ENCODE measurements at places on chromosomes 4 and X.

DNA sequence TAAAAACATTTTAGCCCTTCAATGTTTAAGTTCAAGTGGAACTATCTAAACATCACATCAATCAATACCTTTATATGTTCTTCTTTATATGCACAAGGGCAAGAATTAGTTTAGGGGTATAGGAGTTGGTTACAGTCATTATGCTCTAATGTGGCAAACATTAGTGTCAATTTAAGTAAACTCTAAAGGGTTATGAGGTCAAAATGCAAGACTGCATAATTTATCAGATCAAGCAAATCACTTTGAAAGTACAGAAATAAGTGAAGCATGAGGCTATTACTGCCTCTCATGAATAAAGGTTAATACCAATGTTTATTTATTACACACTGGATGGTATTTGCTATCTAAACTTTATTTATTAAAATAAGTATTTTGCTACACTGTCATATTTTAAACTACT lies 59.7 kb downstream of the MAB21L2 start:
- DNase-seq = no peak

DNA sequence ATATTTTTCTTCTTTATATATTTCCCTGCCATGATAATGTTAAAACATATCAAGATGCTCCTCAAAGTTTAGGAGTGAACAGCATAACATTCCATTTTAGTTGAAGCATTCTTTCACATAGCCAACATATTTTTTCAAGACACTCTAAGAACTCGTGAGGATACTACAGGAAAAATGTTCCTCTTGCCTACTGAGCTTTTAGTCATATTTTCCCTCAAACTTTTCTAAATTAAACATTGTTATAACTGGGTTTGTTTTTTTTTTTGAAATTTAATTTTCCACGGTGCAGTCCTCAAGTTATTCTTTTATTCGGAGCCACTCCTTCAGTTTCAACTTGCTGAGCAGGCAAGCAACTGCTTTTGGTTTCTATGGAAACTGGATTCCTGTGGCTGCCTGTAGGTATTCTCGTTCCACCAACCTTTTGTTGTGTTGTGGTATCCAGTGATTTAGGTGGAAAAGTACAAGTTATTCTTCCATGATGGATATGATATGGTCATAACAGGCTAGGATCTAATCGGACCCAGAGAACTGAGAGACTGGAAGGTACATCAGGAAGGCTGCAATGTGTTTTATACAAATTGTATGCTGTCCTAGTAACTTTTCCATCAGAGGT lies 248.0 kb downstream of the TRIML1 start:
- DNase-seq = no peak

DNA sequence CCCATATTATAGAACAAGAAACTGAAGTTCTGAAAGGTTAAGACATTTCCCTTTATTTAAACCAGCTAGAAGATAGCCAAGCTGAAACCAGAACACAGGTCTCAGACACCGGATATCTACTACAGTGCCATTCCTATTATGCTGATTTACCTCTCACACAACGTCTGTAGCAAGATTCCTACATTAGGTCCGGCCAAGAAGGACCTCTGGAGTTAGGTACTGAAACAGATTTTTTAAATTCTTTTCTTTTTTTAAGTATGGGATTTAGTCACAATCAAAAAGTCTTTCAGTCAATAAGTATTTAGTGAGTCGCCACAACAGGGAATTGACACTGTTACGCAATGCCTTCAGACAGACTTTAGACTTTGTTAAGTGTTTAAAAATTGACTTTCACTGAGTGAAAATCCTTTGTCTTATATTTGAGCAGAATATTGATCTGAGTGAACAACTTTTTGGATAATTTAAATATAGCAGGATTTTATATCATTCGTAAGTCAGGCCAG lies 26.5 kb upstream of the SPANXN4 start:
- DNase-seq = no peak

DNA sequence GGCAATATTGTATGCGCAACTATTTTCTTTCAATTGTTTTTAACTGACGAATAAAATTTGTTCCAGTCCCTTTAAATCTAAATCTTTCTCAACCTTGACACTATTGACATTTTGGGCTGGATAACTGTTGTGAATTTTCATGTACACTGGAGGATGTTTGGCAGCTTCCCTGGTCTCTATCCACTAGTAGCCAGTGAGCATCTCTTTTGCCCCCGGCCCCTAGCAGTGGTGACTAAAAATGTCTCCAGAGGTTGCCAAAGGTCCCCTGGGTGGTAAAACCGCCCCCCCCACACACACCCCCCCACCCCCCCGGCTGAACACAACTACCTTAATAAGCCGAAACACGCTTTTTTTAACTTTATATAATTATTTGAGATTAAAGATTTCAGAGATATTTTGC lies 514 bp downstream of the FANCB start:
- no peak for DNase-seq

DNA sequence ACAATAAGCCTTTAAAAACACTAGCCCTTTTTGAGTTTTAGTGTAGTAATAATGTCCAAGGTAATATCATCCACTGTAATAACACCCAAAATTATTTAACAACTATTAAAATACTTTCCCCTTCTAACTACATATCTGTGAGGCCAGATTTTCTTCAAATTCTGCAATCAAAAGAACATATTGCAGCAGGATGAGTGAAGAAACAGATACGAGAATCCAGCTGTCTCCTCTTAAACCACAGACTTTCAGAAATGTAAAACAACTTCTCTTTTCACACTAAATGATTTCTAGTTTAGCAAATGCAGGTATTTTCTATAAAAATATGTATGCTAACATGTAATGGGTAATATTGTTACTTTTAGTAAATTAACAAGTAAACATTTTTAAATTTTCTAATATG lies 148.9 kb downstream of the PRDM5 start:
- no peak for DNase-seq

DNA sequence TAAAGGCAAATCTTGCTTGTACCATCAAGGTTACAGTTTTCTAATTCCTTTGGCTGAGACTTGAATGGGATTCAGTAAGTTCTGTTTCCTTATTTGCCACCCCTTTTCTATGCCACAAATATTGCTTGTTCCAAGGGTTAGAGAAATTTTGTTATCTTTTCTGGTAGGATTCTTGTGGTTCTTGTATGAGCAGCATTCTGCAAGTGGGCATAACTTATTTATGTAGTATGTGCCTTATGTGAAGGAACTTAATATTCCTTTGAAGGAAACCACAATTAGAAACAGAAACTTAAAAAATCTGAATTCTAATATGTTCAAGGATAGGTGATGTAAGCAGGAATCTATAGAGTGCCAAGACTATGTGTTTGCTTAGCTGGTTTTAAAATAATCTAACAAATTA lies 53.1 kb upstream of the TSPAN5 start:
- no peak for DNase-seq

- DNase-seq = no peak
Observed at GRCh38 chr4:147836807-147837206, 104.9 kb downstream of the ARHGAP10 start.

DNA sequence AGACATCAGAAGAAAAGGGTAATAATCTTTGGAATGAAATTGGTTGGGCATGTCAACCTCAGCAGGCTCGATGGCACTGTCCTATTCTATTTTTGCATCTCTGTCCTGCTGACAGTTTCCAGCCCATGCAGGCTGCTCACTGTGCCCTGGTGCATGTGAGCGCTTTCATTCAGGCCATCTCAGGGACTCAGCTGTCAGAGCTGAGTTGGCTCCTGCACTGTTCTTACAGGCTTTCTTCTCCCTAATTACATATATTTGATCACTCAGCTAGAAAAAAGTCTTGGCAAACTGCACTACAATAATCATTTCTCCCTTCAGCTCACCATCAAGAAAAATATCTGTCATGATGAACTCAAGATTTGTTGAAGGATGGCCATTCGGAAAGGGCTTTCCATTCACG lies 84.7 kb downstream of the RASL11B start:
- DNase-seq = peak; percentile 69

- DNase-seq = no peak
Observed at GRCh38 chrX:40733706-40734105, 1.6 kb downstream of the MED14 start.

- DNase-seq = no peak
Observed at GRCh38 chrX:110944751-110945675, 149.4 kb upstream of the CHRDL1 start.

GRCh38 chrX:154436374-154436982 lies 476 bp upstream of the GDI1 start:
- DNase-seq = no peak

DNA sequence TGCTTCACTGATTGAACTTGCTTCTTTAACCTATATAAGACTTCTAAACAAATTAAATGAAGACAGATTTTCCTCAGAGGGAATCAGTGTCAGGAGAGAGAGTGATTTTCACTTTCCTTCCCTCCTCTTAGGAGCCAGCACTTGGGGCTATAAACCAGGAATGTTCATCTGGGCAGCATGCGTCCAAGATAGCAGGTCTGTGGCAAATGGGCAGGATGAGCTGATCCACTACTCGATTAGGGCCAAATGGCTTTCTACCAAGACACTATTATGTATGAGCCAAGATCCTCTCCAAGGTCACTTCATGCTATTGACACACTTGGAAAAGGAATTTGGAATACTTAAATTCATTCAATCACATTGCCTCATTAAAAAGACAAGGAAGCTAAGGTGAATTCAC lies 203.9 kb upstream of the GRID2 start:
- no peak for DNase-seq

DNA sequence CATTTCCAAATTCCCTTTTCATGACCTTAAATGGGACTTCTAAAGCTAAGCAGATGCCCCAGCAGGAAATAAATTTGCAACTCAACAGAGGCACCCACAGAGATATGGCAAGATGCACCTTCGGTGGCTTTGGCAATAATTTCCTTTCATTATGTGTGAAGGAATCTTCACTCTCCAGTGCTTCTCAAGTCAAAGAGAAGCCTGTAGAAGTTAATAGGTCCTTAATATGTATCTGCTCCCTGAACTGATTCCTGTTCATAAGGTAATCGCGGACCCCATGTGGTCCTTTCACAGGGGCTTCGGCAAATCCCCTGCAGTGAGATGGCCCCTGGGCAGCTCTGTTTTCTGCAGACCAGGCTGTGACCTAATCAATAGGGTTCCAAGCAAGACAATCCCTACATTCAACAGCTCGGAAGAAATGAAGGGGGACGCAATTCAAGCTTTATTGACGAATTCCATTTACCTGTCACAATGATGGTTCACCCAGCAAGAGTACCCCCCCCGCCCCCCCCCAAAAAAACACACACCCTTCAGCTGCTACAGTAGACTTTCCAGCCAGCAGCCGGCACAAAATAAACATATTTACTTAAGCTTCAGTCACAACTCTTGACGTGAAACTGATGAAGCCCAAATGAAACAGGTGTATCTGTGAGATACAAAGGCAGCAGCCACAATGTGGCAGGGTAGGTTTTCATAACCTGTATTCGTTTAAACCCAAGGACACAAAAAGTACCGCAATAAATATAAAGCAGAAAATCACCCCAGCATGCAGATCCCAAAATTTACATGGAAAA lies 35.3 kb downstream of the FAT1 start:
- DNase-seq = no peak

DNA sequence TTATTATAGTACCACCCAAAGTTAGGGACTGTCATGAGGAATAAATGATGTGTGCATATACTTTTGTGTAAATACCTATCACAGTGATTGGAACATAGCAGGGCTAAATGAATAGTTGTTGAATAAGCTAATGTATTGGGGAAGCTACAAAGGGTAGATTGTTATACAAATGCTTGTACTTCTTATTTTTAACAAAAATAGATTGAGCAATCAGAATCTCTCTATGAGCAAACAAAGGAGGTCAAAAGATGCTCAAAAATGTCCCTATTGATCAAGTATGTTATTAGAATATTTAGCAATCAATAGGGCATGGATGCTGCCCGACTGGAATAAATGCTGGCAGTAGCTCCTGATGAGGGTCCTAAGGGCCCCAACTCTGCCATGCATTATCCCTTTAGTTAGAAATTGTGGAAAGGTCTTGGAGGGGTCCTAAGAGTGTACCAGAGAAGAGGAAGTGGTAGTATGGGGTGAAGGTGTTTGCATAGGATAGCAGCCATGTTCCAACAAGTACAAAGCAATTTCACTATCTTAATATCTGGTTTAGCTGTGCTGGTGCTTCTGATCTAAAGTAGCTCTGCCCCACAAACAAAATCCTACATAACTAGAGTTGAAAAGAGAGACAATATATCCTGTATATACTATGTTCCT lies 33.1 kb upstream of the TAPT1 start:
- DNase-seq = no peak

DNA sequence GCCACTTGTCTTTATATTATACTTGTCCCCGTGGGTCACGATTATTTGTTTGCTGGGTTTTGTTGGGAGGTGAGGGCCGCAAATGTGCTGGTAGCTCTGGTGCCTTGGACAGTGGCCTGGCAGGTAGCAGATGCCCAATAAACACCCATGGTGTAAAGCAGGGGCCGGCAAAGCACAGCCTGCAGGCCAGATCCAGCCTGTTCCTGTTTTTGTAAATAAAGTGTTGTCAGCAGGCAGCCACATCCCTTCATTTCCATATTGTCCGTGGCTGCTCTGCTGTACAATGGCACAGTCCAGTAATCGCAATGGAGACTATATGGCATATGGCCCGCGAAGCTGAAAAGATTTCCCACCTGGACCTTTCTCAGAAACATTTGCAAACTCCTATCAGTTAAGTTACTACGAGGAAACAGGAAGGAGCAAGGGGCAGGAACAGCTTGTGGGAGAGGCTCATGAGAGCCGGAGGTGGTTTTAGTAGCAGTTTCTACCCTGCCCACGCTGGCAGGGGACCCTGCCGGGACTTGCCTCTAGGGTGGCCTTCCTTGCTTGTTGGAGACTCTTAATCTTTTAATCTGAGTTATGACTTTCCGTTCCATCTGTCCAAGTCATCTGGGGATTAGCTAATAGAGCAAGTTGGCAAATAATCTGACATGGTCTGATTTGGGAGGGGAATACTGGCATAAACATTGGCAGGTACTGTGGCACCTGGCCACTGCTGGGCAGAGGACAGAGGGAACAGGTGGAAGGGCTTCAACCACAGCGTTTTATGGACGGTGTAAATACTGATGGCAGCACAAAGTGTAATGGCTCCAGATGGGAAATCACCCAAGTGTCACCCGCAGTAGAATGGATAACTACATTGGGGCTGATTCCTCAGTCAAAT lies 19.6 kb downstream of the CLCN4 start:
- no peak for DNase-seq

DNA sequence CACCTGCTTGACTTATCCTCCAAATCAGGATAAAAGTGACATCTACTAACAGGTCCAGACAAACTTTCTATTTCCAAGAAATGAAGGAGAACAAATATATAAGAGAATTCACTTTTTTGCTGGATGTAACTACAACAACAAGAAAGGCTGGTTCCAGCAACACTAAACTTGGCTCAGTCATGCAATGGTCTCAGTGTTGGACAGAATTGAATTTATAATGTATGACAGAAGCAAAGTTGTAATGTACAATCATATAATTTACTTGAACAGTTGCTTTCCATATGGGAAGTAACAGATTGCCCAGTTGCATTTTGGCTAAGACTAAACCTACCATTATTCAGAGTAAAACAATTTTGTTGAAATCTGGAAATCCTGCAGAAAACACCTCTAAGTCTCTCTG lies 183.3 kb upstream of the INTU start:
- no peak for DNase-seq

DNA sequence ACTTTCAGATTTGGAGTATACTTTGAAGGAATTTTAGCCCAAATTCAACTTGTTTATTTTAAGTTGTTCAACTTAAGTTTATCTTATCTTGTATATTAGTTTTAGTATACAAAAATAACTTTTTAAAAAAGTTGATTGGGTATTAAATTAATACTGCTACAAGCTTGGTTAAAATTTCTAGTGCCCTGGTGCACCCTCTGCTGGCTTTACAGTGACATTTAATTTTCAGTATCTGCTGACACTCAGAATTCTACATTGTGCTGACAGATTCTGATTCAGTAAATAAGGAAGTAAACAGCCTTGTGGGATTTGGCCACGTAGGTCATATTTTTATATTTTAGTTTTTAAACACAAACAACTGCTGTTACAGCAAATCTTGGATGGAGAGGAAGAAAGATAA lies 2.9 kb downstream of the EDA start:
- DNase-seq = peak; percentile 24
